CD4-positive, alpha-beta T cell (primary cell): ENCODE measurements at places on chromosomes 7 and 10.

DNA sequence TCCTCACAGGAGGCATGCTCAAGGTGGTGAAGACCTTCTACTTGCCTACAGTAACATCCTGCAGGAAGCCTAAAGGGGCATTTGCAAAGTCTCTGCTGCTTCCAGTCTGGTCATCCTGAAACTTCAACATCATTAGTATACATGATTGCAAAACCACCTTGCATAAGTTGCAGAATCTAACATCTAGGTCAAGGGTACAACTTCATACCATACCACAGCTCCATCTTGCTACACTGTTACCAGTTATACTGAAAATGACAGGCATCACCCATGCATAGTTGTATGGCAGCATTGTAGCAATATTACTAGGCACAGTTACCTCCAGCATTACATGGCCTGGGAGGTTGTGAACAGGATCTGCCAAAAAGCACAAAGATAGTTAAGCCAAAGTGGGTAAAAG lies 13.7 kb upstream of the MACROH2A2 start:
- no peaks in the 10 kb centered on the region for H3K36me3 ChIP-seq
- no peak overlapping the region for H3K27ac ChIP-seq
- no peaks in the 10 kb centered on the region for H3K27me3 ChIP-seq
- H3K4me3 ChIP-seq, result no peak overlapping the region
- no peaks in the 10 kb centered on the region for H3K4me1 ChIP-seq
- no peak for DNase-seq

DNA sequence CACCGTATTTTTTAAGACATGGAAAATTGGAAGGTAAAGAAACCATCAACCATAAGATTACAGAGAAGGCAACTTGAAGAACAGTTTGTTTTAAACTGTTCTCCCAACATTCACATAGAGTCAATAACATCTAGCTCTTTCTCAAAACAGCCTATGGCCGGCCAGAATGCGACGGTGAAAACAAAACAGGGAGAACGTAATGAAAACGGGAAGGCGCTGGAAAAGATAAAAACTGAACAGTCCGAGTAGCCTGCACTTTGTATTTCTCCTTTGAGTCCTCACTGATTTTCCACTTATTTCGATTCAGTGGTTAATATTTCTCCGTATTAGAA lies 637 bp downstream of the MICU1 start:
- peak overlapping the region; percentile 92 for H3K4me3 ChIP-seq
- peaks cover 16% of the 10 kb centered on the region for H3K4me1 ChIP-seq
- H3K27me3 ChIP-seq, result no peaks in the 10 kb centered on the region

DNA sequence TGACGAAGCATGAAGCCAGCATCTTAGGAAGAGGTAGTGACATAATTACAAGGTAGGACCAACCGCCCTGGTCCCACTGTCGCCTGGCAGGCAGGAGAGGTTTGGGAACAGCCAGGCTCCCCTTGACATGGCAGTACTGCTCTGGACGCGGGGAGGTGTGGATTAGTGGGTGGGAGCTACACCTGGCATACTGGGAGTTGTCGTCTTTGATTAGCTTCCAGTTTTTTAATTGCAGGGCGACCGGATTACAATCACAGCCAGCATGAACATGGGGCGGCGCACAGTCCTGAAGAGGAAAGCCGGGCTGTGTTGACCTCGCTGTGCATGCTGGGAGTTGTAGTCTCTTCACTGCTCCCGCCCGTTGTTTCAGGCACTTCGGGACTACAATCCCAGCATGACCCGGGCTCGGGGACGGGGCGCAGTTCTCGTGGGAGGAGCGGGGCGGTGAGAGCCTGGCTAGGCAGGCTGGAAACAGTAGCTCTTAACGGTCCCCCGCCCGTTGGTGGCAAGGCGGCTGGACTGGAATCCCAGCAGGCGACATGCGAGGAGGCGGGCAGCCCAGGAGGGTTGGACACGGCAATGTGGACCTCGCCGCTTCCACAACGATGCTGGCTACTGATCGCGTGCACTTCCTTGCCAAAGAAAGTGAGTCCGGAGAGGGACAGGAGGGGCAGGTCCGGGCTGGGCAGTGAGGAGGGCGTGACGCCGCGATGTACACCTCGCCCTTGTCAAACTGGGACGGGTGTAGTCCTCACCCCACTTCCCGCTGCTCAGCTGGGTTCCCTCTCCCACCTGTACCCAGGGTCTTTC lies 98.0 kb upstream of the ZNF722 start:
- DNase-seq, result peak; percentile 86
- no peaks in the 10 kb centered on the region for H3K36me3 ChIP-seq
- peak overlapping the region; percentile 87 for H3K27ac ChIP-seq
- peak overlapping the region; percentile 73 for H3K4me3 ChIP-seq
- peaks cover 19% of the 10 kb centered on the region for H3K4me1 ChIP-seq

DNA sequence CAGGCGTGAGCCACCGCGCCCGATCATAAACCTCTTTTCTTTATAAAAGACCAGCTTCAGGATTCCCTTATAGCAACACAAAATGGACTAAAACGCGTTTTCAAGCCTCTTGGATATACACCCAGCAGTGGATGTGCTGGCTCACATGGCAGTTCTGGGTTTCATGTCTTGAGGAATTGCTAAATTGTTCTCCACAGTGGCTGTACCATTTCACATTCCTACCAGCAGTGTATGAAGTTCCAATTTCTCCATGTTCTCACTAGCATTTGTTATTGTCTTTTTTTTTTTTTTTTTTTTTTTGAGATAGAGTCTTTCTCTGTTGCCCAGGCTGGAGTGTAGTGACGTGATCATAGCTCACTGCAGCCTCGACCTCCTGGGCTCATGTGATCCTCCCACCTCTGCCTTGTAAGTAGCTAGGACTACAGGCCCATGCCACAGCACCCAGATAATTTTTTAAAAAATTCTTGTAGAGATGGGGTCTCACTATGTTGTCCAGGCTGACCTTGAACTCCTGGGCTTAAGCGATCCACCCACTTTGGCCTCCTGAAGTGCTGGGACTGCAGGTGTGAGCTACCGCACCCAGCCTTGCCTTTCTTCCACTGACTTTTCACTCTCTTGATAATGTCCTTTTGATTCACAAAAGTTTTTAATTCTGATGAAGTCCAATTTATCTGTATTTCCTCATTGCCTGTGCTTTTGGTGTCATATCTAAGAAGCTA lies 17.4 kb downstream of the TECPR1 start:
- H3K27me3 ChIP-seq, result no peaks in the 10 kb centered on the region
- H3K4me3 ChIP-seq, result no peak overlapping the region
- peaks cover 66% of the 10 kb centered on the region for H3K36me3 ChIP-seq
- no peak overlapping the region for H3K27ac ChIP-seq
- no peak for DNase-seq
- no peaks in the 10 kb centered on the region for H3K4me1 ChIP-seq

DNA sequence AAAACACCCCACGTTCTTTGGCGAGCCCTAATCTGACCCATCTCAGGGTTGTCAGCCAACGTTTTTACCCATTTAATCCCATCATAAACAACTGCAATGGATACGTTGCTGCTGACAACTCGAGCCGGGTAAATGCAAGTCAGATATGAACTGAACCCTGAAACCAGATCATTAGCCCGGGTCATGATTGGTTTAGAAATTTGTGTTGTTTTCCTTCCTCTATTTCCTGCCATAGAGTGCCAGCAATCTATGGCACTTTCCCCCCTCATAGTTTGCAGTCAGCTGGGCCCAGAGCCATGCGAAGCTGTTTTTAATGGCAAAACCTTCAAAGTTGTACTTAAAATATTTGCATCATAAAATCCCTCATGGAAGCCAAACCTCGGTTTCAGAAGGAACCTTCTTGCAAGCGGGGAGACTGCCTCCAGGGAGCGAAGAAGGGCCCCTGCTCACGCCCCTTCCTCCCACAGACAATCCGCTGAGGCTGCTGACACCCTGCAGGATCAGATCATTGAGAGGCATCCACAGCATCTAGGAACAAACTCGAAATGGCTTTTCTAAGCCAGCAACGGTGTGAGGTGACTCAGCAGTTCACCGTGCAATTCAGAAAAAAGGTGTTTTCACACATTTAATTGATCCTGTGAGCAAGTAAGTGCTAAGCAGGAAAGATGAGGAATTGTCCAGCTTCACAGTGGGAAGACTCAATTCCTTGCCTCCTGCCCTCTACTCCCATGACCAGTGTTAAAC lies 710.1 kb downstream of the PARD3 start:
- no peak overlapping the region for H3K27ac ChIP-seq
- no peak overlapping the region for H3K4me3 ChIP-seq
- no peaks in the 10 kb centered on the region for H3K4me1 ChIP-seq

- H3K27ac ChIP-seq, result no peak overlapping the region
- no peak for DNase-seq
- H3K36me3 ChIP-seq, result no peaks in the 10 kb centered on the region
- H3K4me3 ChIP-seq, result no peak overlapping the region
Observed at GRCh38 chr7:33582533-33582932, 322.8 kb upstream of the BMPER start.

GRCh38 chr7:80957226-80957777 lies 38.5 kb upstream of the SEMA3C start:
- H3K4me1 ChIP-seq, result no peaks in the 10 kb centered on the region
- H3K27ac ChIP-seq, result no peak overlapping the region
- no peaks in the 10 kb centered on the region for H3K27me3 ChIP-seq
- H3K36me3 ChIP-seq, result no peaks in the 10 kb centered on the region

DNA sequence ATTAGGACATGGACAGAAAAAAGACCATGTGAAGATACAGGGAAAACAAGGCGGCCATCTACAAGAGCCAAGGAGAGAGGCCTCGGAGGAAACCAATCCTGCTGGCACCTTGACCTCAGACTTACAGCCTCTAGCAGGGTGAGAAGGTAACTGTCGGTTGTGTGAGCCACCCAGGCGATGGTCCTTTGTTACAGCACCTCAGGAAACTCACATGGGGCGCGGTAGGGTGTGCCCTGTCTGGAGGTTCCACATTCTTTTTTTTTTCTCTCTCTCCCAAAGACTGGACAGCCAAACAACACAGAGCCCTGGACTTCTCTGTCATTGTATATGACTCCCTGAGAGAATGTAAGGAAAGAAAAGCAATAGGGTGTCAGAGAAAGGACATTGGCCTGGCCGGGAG lies 163.2 kb downstream of the KCNMA1 start:
- H3K27me3 ChIP-seq, result no peaks in the 10 kb centered on the region
- H3K4me1 ChIP-seq, result no peaks in the 10 kb centered on the region
- DNase-seq, result no peak
- H3K4me3 ChIP-seq, result no peak overlapping the region
- no peak overlapping the region for H3K27ac ChIP-seq
- no peaks in the 10 kb centered on the region for H3K36me3 ChIP-seq

- no peaks in the 10 kb centered on the region for H3K4me1 ChIP-seq
- H3K4me3 ChIP-seq, result no peak overlapping the region
- H3K27me3 ChIP-seq, result no peaks in the 10 kb centered on the region
- H3K36me3 ChIP-seq, result no peaks in the 10 kb centered on the region
- no peak overlapping the region for H3K27ac ChIP-seq
Observed at GRCh38 chr10:63713191-63714144, 192.3 kb downstream of the REEP3 start.

DNA sequence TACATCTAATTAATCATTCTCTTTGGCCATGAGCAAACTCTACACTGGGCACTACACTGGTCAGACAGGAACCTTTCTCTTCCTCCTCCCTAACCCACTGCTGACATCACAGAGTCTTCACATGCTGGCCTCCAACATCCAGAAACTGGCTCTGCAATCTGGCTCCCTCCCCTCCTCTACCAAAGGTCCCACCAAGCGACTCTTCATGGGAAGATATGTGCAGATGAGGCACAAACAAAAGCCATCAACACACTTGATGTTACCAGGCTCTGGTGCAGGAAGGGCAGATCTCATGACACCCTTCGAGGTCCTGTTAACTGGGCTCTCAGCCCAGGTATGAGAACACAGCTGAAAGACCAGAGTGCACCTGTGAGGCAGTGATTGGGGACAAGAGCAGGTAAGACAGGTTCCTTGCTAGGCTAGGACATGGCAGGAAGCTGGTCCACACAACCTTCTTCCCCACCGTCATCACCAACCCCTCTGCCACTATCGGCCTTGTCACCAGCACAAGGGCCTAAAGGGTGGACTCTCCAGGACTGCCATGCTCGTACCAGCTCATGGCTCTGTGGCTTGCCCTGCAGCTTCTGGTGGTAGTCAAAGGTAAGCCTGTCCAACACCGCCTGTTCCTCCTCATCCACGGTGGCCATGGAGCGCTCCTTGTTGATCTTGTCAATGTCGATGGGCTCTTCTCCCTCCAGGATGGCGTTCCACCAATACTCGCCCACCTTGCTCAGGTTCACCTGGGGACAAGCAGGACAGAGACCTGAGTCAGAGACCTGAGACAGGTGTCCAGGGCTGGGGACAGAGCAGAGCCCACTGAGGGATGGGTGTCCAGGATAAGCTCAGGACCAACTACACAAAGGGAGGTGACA lies 66.6 kb upstream of the CAMK2B start:
- peaks cover 69% of the 10 kb centered on the region for H3K36me3 ChIP-seq
- no peak overlapping the region for H3K4me3 ChIP-seq
- no peaks in the 10 kb centered on the region for H3K4me1 ChIP-seq
- H3K27me3 ChIP-seq, result no peaks in the 10 kb centered on the region
- DNase-seq, result no peak

- no peak overlapping the region for H3K4me3 ChIP-seq
- no peaks in the 10 kb centered on the region for H3K27me3 ChIP-seq
- no peaks in the 10 kb centered on the region for H3K4me1 ChIP-seq
- DNase-seq, result no peak
- H3K27ac ChIP-seq, result no peak overlapping the region
Observed at GRCh38 chr7:108488768-108489538, 32.7 kb upstream of the NRCAM start.

GRCh38 chr7:45252248-45252647 lies 94.7 kb downstream of the RAMP3 start:
- H3K27ac ChIP-seq, result no peak overlapping the region
- no peak for DNase-seq
- H3K27me3 ChIP-seq, result peaks cover 4% of the 10 kb centered on the region
- H3K4me3 ChIP-seq, result no peak overlapping the region

DNA sequence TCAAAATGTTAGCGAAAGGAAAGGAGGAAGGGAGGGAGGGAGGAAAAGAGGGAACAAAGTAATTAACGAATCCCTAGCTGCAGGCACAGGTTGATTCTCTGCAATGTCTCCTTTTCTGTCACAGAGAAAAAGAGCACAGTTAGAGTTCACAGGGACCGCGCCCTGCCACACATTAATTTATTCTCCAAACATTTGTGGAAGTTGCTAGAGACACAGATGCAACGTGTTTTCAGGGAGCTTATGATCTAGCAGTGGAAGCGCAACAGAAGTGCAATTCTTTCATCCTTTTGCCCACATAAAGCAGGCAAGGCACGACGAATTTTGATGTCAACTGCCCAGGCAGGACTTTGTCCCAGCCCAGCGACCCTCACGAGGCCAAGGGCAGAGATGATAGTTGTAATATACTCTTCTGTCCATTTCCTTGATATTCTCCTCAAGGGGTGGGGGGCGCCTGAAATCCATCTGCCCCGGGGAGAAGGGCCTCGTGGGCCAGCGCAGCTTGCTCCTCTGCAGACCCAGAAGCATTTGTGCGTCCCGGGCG lies 101.7 kb upstream of the ZNF438 start:
- no peaks in the 10 kb centered on the region for H3K27me3 ChIP-seq
- no peak overlapping the region for H3K27ac ChIP-seq
- peak overlapping the region; percentile 83 for H3K4me3 ChIP-seq
- DNase-seq, result peak; percentile 8

GRCh38 chr7:101127460-101128039 lies 646 bp downstream of the SERPINE1 start:
- H3K4me1 ChIP-seq, result peaks cover 29% of the 10 kb centered on the region
- H3K27ac ChIP-seq, result no peak overlapping the region
- no peaks in the 10 kb centered on the region for H3K36me3 ChIP-seq
- H3K27me3 ChIP-seq, result peaks cover 35% of the 10 kb centered on the region
- no peak for DNase-seq
- H3K4me3 ChIP-seq, result no peak overlapping the region

- no peak for DNase-seq
- H3K27me3 ChIP-seq, result no peaks in the 10 kb centered on the region
- no peak overlapping the region for H3K4me3 ChIP-seq
- H3K27ac ChIP-seq, result no peak overlapping the region
Observed at GRCh38 chr7:128067983-128068382, 36.7 kb upstream of the LRRC4 start.
